ENCODE measurements at places on chromosomes 5 and 9. TPM values are rescaled to one million over a fixed set of nuclear protein-coding genes. Genes with fewer than 3 reads are reported as not detected.
A peak's percentile ranks its signal among the peaks of the same experiment; 100 is the strongest.

GRCh38 chr5:150080696-150081435 lies 5.5 kb downstream of the CSF1R start:
- no peak for DNase-seq

IGIP gene
- total RNA-seq, result 1.5 TPM

SMIM33 gene
- 0.16 TPM for total RNA-seq

GRCh38 chr5:135608761-135609443 lies 30.1 kb upstream of the CXCL14 start:
- DNase-seq, result no peak

- no peak for DNase-seq
Measured at GRCh38 chr5:144731786-144732185, 561.1 kb downstream of the KCTD16 start.

GRCh38 chr5:63439537-63439936 lies 522.7 kb downstream of the HTR1A start:
- DNase-seq, result no peak

DNA sequence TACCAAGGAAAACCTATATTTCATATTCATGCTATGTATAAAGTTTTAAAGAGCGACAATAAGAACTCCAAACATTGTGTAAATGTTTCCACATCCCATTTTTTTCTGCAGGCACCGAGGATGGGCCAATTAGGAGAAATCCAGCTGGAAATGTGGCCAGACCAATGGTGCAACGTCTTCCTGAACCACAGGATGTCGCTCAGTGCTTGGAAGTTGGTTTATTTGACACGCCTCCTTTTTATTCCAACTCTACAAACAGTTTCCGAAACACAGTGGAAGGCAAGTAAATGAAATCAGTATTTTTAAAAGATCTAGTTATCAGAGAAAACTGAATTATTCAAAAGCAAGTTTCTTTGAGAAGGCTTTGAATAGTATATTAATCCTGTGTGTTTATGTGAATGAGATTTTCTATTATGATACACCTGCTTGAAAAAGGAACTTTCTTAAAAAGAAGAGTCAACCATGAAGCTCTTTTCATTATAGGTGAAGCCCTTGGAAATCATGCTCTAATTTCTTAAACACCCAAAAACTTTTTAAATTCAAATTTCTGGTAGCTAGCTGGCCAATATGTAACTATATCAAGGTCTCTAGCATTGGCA lies 9.1 kb downstream of the TYRP1 start:
- no peak for DNase-seq

- DNase-seq, result no peak
Measured at GRCh38 chr9:82736701-82737100, 326.2 kb downstream of the RASEF start.

NMUR2 gene
- not detected for total RNA-seq

GRCh38 chr9:99264070-99264680 lies 42.1 kb downstream of the SEC61B start:
- peak; percentile 71 for DNase-seq

PARP8 gene
- 48.3 TPM for total RNA-seq

GRCh38 chr5:14178671-14179211 lies 35.6 kb downstream of the TRIO start:
- no peak for DNase-seq

- no peak for DNase-seq
Measured at GRCh38 chr5:10620346-10620745, 56.5 kb downstream of the ANKRD33B start.

GRCh38 chr9:36924071-36924470 lies 110.0 kb downstream of the PAX5 start:
- DNase-seq, result peak; percentile 37

ADAMTS16 gene
- total RNA-seq, result not detected
